Stimulated activated CD4-positive, alpha-beta T cell treated with anti-CD3 and anti-CD28 coated beads, Interleukin-15, amount 100 ng/mL, for 1 hour (primary cell): ENCODE measurements at places on chromosomes 7 and 10.

- no peak for DNase-seq
Measured at GRCh38 chr7:80552031-80552694, 40.3 kb upstream of the GNAT3 start.

- DNase-seq: no peak
Measured at GRCh38 chr7:30464231-30464671, 14.3 kb downstream of the NOD1 start.

DNA sequence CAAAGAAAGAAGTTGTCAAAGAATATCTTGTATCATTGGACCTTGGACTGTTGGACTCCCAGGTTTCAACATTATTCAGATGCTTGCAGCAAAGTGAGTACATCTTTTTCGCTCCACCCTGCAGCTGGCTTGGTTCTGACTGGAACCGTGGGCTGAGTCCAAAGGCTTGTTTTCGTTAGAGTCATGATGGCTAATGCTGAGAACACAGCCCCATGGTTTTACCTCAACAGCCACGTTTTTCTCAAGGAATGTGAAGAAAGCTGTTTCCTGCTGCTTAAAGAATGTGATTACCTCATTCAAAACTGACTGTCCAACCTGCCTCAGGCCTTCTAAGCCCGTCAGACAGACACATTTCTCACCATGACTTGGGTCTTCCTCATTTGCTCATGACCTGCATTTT, 69.5 kb downstream of the STEAP1B start:
- DNase-seq: no peak

GRCh38 chr7:82114237-82114636, 329.3 kb downstream of the CACNA2D1 start:
- no peak for DNase-seq

GRCh38 chr7:1062296-1063294, 18.2 kb downstream of the GPR146 start:
- DNase-seq: no peak

GRCh38 chr10:132335189-132336063, 3.4 kb downstream of the LRRC27 start:
- no peak for DNase-seq

DNA sequence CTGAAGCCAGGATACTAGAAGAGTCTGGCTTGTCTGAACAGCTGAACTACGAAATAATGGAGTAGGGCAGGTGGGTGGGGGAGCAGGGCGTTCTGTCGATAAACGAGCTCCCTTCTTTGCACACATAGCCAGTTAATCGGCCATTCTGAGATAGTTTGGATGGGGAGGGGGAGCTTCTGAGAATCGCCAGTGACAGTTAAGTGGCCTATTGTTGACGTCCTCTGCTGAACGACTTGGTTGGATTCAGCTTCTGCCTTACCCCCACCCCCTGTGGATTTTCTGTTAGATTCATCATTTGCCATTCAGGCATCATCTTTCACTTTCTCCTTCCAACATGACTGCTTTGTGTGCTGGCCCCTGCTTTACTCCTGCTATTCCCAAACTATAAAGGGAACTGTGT, 520 bp downstream of the CPA5 start:
- no peak for DNase-seq

DNA sequence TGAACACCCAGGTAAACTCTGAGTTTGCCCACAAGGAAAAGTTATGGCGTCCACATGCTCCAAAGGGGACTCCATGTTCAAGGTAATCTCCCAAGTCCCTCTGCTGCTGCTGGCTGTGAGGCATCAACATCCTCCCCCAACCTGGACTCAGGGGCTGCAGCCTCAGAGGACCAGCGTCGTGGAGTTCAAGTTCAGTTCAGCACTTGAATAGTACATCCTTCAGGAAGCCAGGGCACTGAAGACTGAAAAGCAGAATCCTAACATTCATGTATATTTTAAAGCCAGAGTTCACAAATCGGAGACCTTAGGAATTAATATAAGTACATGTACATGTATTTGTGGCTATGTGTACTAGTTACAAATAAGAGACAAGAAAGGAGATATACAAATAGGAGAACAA, 90.4 kb downstream of the PTPRE start:
- DNase-seq: no peak

DNA sequence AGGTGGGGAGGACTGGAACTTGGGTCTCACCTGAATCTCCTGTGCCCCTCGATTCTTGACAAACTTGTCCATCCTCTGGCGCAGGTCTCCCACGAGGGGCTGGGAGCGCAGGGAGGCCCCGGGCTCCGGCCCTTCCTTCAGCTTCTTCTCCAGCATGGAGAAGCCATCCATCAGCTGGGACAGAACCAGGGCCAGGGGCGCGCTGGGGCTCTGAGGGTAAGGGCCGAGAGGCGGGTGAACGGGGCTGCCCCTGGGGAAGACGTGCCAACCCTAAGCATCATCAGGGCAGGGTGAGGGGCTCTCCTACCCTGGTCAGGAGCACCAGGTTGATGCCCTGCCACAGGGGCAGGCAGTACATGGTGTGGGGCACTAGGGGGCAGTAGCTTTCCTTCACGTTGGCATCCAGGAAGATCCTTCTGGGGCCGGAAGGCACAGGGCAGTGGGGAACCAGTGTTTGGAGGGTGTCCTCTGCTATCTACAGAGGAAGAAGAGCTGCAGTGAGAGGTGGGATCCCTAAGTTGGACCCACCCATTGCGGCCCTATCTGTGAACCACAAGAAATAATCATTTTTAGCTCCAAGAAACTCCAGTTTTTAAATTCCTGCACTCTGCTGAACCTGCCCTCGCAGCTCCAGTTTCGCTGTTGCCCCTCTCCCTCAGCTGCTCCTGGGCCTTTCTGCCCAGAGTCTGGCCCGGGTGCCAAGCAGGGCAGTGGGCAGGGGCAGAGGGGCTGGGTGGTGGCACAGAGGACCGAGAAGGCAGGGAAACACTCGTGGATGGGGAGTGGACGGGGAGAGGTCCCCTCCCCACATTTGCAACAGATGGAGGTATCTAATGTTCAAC, 10.8 kb upstream of the PYROXD2 start:
- DNase-seq: peak; percentile 16

DNA sequence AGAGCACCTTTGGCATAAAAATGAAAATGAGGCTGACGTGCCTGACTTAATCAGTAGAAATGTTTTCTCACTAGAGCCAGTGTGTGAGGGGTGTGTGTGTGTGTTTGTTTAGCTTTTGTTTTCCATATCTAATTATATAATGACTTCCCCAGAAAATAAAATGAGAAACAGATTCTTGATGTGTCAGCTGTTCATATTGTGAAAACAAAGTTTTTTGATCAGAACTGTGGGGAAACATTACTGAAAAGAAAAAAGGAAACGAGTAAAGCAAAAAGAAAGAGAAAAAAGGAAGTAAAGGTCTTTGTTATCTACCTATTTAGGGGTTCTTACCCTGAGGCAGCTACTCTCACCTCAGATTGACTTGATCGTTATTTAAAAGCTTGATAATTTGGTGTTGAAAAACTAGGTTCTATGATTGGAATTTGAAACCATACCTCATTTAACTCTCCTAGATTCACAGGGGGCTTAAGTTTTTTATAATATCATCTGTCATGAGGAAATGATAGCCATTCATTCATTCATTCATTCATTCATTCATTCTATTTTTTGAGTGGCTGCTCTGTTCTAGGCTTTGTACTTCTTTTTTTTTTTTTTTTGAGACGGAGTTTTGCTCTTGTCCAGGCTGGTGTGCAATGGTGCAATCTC, 58.0 kb downstream of the CREM start:
- no peak for DNase-seq

DNA sequence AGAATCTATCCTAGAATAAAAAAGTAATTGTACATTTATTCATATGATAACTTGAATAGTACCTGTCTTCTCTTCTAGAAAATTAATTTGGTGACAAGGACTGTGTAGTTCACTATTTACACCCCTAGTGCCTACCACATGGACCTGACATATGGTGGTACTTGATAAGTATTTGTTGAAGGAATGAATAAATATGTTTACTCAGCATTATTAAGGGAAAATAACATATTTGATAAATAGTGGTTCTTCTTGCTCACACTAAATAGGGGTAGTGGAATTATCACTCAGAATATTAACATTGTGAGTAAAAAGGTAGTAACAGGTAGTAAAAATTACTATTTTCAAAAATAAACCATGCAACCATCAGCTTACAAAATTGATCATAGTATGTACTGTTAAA, 2.8 kb downstream of the SHTN1 start:
- DNase-seq: no peak

GRCh38 chr7:816751-817671, 15.3 kb upstream of the SUN1 start:
- DNase-seq: peak; percentile 11

GRCh38 chr7:77699056-77699455, 2.8 kb downstream of the RSBN1L start:
- no peak for DNase-seq

- no peak for DNase-seq
Measured at GRCh38 chr7:28126410-28127041, 54.1 kb downstream of the JAZF1 start.

DNA sequence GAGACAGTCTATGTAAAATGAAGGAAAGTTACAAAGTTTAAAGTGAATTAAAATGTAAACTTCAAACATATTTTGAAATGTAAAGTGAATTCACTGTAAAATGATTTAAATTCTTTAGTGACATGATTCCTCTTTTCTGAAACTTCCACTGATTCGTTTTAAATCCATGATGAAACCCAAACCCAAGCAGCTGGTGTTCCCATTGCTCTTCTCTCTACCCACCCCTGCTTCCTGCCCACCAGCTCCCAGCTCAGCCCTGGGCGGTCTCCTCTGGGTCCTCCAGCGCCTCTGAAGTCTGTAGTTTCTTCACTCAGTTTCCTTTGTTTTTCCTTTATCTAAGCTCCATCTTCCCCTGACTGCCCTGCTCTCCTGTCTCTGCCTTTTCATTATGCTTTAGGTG, 175.9 kb downstream of the SNX10 start:
- no peak for DNase-seq

GRCh38 chr10:118584181-118584954, 11.1 kb downstream of the PRLHR start:
- no peak for DNase-seq

DNA sequence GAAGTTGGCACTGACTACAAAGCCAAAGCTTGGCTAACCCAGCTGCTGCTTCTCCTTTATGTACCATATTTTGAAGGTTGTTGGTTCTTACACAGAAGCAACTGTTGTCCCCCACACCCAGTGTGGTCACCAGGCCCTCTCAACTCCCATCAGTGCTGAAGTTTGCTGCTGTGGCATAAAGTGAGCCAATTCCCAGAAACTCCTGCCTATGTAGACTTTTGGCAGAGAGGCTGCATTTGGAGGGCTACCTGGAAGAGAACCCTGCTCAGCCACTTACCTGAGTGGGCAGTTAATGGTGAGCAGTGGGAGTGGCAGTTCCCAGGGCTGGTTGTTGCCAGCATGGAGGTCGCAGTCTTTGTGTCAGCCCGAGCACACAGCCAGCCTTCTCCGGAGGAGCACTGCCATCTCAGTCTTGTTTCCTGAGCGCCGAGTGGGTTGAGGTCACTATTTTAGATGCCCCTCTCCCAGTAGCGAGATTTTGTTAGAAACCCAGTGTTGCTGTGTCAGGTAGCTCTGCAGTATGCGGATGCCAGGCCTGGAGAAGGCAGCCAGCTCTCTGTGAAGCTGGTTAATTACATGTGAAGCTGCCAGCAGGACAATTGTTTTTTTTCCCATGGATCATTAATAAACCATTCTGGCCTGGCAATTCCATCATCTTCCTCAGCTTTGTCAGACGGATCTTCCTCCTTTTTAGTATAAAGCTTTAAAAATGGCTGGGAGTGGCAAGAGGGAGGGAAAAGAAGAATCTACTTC, 24.5 kb downstream of the LRRC4 start:
- no peak for DNase-seq

DNA sequence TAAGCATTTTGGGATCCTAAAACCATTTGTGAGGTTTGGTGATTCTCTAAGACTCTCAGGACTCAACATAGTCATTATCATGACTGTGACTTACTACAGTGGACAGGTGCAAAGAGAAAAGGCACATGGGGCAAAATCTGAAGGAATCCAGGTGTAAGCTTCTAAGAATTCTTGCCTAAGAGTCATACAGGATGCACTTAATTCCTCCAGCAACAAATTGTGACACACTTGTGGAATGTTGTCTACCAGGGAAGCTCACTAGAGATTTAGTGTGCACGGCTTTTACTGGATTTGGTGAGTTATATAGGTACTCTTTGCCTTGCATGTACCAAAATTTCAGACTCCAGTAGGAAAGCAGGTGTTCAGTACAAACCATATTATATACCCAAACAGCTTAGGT, 47.9 kb downstream of the WAC start:
- DNase-seq: no peak

DNA sequence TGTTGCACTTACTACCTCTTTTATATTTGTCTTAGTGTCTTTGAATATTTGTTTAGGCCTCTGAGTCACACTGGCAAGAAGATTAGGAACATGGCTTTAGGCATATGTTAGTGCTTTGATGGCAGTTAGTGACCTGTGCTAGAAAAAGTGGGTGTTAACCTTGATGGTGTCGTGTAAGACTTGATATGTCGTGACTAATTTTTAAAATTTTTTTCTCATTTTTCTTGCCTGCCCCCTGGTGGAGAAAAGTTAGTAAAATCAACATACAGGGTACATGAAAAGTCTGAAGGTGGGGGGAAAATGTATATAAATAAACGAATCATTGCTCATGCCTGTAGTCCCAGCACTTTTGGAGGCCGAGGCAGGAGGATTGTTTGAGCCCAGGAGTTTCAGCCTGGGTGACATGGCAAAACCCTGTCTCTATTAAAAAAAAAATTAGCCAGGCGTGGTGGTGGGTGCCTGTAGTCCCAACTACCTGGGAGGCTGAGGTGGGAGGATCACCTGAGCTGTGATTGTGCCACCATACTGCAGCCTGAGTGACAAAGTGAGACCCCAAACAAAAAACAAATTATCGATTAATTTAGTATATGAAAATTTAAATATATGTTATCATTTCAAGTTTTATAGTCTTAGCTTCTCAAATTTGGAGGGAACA, 44.6 kb downstream of the TAX1BP1 start:
- no peak for DNase-seq

GRCh38 chr7:154765118-154765517, 237.8 kb downstream of the PAXIP1 start:
- DNase-seq: no peak

- DNase-seq: no peak
Measured at GRCh38 chr7:141844256-141844655, 3.0 kb upstream of the PRSS37 start.

DNA sequence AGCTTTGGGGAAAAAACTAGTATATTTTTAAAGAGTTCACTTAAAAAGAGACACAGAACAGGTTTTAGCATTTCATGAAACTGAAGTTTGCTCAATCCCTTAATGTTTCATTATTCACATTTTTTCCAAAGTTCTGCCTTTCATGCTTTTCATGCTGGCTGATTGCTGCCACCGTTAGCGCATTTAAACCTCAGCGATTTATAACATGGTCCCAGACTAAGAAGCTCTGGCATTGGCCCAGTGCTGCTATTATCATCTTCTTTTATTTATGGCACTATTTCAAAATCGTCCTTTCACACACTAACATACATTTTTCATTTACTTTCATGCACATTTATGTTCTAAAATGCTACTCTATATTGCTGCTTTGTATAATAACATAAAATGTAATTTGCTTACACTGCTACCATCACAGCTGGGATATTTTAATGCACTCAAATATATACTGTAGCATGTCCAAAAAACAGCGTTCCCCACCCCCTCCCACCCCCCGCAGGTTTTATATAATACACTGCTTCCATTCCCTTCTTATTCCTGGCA, 141.9 kb downstream of the MPP7 start:
- no peak for DNase-seq

GRCh38 chr10:88670497-88670896, 6.3 kb downstream of the LIPF start:
- DNase-seq: no peak
